ENCODE measurements at places on chromosomes 16 and 17.

GRCh38 chr17:30590081-30590733 lies 113.0 kb downstream of the GOSR1 start:
- no peak for DNase-seq

GRCh38 chr16:4190712-4191333 lies 51.1 kb downstream of the SRL start:
- DNase-seq, result no peak

GRCh38 chr16:53372992-53373871 lies 61.0 kb upstream of the RBL2 start:
- DNase-seq, result no peak

DNA sequence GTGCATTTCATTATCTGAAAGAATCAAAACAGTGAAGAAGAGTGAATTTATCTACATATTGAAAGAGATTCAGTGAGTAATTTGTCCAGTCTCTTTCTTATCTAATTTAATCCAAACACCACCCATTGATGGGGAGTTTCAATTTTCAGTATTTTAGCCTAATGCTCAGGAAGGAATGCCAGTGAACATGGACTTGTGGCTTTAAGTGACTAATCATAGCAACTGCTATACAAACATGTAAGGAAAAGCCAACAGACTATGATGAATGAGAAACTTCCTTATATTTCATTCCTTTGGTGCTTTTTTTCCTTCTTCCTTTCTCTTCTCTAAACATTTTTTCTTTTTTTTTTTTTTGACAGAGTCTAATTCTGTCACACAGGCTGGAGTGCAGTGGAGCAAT lies 885.8 kb downstream of the KCNJ2 start:
- DNase-seq, result no peak

GRCh38 chr17:31680126-31680525 lies 178.9 kb downstream of the COPRS start:
- no peak for DNase-seq

DNA sequence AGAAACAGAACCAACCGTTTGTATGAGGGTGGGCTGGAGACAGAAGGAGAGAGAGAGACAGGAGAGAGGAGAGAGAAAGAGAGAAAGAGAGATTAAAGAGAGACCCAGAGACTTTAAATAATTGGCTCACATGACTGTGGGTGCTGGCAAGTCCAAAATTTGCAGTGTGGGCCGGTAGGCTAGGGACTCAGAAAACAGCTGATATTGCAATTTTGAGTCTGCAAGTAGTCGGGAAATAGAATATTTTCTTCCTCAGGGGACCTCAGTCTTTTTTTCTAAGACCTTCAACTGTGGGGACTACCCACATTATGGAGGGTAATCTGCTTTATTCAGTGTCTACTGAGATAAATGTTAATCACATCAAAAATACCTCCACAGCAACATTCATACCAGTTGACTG lies 1439.0 kb downstream of the CDH11 start:
- no peak for DNase-seq

- no peak for DNase-seq
Observed at GRCh38 chr16:2585651-2586081, 47.8 kb downstream of the PDPK1 start.

GRCh38 chr17:37789771-37790541 lies 45.1 kb upstream of the HNF1B start:
- no peak for DNase-seq

- DNase-seq, result no peak
Observed at GRCh38 chr16:15401972-15402371, 6.4 kb downstream of the MPV17L start.

- DNase-seq, result no peak
Observed at GRCh38 chr16:48622456-48623303, 12.7 kb upstream of the N4BP1 start.

DNA sequence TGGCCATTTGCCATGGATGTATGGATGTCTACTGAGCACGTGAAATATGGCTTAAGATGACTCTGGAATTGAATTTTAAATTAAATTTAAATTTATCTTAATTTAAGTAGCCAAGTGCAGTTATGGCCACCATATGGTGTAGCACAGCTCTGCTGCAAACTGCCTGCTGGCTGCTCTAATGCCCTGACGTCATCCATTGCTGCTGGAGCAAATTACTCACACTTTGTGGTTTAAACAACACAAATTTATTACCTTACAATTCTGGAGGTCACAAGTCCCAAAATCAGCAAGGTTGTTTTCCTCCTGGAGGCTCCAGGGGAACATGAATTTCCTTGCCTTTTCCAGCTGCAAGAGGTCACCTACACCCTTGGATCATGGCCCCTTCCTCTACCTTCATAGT lies 679.3 kb upstream of the EEF2KMT start:
- no peak for DNase-seq

DNA sequence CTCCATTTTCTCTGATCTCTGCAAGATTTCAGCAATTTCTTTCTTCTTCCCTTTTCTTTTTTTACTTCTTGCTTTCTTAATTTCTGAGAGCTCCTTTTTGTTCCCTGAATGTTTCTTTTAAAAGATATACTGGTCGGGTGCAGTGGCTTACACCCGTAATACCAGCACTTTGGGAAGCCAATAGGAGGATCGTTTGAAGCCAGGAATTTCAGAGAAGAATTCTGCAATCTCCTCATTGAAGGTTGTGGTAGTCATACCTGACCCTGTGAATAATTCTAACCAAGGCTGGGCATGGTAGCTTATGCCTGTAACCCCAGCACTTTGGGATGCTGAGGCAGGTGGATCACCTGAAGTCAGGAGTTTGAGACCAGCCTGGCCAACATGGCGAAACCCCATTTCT lies 15.6 kb upstream of the ABCC1 start:
- no peak for DNase-seq

DNA sequence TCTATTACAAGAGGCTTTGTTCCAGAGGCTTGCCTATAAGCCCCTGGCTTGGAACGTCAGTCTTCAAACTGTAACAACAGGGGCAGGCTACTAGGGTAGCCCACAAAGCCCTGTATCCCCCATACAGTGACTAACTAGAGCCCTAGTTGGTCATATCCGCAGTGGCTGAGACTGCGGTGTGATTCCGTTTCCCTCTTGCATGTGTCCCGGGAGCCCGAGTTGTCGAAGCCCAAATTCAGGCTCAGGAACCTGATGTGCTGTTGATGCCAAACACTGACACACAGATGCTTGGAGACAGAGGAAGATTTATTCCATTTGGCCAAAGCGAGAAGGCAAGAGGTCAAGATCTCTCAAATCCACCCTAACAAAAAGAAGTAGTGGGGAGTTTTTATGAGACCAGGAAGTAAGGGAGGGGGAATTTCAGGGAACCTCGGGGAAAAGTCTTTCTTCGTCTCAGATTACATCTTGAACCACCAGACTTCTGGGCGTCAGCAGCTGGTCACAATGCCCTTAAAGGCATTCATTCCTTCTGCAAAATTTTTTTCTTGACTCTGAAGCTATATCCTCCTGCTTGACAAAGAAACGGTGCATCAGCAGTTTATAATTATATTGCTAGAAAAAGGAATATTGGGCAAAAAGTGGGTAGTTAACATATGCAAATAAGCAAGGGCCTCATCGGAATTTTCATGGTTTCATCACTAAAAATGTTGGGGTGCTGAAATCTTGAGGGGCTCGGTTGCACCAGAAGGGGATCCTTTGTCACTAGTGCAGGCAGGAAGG lies 879 bp downstream of the SLFN5 start:
- no peak for DNase-seq

DNA sequence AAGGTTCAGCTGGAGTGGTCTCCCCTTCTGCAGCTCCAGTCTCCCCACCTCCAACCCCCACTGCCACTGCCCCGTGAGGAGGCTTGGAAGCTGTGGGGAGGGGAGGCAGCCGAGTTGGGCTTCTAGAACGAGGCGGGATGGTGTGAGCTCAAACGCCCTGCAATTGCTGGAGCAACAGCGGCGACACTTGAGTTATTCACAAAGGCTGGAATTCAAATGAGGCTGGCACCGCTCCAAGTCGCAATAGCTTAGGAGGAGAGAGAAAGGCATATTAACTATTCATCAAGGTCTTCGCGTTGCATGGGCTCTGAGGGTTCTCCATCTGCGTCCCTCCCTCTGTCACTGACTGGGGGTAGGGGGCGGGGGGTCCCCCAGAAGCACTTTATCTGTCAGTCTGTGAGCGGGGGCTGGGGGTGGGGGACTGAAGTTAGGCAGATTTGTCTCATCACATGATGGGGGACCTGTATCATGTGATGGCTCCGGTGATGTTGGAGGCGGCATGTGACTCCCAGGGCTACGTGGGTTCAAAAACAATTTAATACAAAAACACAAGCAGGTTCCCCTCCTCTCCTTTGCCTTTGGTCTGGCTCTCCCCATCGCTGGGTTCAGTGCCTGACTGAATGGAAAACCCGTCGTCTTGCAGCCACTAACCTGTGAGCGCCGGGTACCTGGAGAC lies 70.5 kb downstream of the RBBP6 start:
- DNase-seq, result peak; percentile 66

DNA sequence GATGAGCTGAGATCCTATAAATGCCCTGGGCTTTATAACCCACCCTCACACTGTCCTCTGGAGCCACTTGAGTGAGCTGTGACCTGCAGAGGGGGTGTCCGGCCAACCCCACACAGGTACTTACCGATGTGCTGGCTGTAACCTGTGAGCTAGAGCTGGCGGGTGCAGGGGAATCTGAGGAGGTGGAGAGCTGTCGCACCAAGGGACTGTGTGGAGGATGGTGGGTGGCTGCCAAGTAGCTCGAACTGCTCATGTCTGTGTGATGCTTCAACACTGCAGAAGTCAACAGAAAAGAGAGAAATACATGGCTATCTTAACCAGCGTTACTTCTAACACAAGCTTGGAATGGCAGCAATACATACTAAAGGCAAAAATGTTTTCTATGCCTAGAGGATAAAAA lies 39.4 kb downstream of the STH start:
- no peak for DNase-seq

DNA sequence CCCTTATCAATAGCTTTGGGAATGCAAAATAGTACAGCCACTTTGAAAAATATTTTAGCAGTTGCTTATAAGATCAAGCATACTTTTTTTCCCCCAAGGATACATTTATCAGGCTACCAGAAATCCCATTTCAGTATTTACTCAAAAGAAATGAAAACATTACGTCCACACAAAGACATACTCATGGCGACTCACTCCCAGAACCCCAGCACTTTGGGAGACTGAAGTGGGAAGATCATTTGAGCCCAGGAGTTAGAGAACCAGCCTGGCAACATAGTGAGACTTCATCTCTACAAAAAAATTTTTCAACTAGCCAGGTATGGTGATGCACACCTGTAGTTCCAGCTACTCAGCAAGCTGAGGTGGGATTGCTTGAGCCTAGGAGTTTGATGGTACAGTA lies 5.9 kb downstream of the SKA2 start:
- no peak for DNase-seq

DNA sequence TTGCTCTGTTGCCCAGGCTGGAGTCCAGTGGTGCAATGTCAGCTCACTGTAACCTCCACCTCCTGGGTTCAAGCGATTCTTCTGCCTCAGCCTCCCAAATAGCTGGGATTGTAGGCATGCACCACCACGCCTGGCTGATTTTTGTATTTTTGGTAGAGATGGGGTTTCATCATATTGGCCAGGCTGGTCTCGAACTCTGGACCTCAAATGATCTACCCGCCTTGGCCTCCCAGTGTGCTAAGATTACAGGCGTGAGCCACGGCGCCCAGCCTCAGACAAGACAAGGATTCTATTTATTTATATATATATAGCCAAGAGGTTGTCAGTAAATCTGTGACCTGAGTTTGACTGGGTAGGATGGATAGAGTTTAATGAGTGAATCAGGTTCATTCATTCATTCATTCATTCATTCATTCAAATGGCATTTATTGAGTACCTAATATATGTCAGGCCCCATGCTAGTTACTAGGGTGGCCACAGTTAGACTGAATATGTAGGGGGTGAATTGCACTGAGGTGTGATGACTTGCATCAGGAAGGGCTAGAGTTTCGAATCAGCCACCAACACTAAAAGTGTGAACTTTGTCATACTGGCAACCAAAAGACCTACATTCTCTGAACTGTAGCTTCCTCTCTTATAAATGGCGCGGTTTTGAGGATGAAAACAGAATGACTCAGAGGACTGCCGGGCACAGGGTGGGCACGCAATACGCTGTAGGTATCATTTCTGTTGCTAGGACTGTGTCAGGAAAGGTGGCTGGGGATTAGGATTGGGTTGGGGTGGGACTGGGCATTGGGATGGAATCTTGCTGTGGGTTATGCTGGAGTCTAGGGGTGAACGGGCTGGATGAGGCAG lies 37.8 kb downstream of the ITGAE start:
- no peak for DNase-seq

GRCh38 chr17:43019418-43019817 lies 2.8 kb downstream of the VAT1 start:
- DNase-seq, result no peak

DNA sequence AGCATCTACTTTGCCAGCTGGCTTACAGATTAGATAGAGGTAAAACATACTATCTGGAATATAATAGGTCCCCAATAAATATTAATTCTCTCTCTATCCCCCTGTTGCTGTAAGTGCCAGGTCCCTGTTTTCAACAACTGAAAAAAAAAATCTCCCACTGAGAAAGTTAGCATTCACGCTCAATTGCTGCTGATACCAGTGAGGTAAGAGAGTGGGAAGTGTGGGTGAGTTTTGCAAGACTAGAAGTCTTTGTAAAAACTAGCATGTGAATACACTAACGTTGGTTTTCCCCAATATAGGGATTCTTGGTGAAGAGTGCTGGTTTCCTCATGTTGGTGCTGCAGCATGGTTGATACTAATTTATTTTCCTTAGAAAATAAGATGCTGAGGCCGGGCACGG lies 11.7 kb upstream of the TAOK1 start:
- no peak for DNase-seq

DNA sequence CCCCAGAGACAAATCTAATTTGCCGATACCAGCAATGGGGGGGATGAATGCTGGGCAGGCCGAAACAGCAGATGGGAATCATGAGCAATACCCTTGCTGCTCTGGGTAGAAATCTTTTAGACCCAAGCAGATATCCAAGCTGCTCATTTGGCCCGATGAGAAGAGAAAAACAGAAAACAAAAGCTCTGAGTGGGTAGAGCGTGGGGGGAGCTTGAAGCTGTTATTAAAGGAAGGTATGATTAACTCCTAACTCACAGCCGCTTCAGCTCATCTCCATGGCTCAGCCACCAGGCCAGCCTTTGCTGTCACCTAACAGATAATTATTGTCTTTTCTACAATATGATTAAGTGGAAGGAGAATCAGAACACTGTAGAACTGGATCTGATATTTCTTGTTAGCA lies 58.3 kb downstream of the VPS35L start:
- DNase-seq, result no peak

DNA sequence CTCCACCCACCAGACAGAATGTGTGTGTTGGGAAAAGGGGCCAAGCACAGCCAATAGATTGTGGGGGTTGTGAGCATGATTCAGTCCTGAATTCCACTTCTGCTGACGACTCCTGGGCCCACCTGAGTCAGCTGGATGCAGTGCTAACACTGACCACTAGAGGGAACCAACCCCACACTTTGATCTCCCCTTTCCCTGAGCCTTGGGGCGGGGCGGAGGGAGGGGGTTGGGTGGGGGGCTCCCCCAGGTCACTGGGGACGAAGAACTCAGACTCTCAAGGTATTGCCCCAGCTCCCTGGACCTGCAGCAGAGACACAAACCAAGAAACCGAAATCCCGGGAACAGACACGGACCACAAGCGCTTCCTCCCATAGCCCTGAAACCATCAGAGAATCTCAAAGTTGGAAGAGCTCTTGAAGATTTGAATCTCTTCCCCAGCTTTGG lies 621 bp upstream of the CSHL1 start:
- no peak for DNase-seq

- no peak for DNase-seq
Observed at GRCh38 chr17:75778861-75779249, 5.8 kb upstream of the UNK start.

GRCh38 chr17:38877130-38877851 lies 7.4 kb downstream of the LASP1 start:
- no peak for DNase-seq
